ENCODE measurements at places on chromosomes 2 and 18.

DNA sequence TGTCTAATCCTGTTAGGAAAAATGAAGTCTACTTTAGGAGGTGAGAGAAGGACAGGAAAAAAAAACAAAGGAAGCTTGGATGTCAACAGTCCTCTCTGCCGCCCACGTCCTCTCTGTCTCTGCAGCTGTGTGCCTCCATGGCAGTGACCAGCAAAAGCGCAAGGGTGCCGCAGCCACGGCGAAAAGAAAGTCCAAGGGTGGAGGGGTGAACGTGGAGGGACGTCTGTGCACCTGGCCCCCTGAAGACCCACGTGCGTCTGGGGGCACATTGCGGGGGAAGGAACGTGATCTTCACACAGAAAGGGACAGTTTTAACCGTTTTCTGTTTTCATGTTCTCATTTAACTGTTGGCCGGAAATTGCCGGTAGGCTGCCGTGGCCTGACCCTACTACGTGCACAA, 152.7 kb downstream of the MBP start:
- DNase-seq = no peak

GRCh38 chr18:79856119-79857007, 58.6 kb downstream of the KCNG2 start:
- DNase-seq = peak; percentile 56

DNA sequence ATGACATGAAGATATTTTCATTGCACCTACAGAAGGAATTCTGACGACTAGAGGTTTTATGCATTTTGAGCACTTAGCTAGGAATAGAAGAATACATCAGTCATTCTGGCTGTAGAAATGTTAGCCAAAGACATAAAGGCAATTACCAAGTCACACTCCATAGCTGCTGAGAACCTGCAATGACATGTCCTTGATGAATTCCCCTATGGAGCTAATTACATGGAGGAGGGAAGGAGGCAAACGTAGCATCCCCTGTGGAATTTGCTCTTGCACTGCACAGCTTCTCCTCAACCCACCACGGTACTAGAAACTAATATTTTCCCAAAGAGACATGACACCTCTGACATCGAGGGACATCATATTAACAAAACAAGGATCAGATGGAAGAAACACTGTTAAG, 174.0 kb upstream of the SESTD1 start:
- no peak for DNase-seq

DNA sequence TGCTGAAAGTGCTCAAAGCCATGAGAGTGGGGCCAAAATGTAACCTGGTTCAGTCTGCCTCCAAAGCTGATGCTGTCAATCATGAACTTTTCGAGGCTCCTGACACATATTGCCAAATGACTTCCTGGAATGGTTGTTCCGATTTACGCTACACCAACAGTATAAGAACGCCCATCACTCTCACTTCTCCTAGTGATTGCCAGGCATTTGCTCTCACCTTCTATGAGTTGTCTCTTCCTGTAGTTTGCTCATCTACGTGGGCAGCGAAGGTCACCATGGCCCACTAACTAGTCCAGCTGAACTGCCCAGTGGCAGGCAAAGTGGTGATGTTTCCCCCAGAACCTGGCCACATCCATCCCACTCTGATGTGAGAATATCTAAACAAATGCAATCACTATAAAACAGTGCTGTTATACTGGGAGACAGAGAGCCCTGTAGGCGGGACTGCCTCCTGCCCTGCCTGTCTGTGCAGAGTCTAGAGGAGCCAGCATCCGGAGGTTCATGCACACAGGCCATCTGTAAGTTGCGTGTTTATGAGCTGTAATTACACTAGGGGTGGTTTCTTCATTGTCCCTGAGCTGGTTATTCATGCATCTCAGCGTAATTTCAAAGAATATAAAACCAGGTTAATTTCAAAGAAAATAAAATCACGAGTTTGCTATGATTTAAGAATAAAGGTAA, 8.8 kb upstream of the CABLES1 start:
- DNase-seq = no peak

GRCh38 chr2:6008186-6008585, 316.0 kb downstream of the SOX11 start:
- DNase-seq = peak; percentile 32

DNA sequence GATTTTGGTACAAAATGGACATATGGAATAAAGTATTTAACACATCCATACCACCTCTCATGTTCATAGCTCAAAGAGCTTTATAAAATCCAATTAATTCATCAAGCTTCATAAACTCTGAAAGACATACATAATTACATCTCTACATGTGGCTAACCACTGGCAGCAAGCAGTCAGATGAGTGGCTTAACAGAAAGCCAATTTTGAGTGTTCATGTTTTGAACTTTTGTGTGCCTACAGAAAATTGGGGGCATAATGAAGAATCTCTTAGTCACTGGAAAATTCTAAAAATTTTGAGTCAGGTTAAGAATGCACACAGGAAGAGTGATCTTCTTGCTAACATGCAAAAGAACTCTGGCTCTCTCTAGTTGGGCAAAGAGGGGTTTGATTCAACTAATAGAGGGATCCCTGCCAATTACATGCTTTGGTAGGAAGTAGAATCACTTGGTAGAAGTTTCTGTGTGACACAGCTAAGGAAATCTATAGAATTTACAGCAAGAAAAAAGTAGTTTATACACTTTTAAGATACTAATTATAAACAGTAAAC, 287.4 kb downstream of the NOL4 start:
- DNase-seq = no peak

- no peak for DNase-seq
Observed at GRCh38 chr18:42182728-42183700, 228.0 kb downstream of the PIK3C3 start.

- no peak for DNase-seq
Observed at GRCh38 chr2:228771315-228771714, 499.8 kb downstream of the PID1 start.

GRCh38 chr18:45978084-45978483, 11.0 kb upstream of the EPG5 start:
- no peak for DNase-seq

GRCh38 chr2:234852035-234852434, 99.8 kb upstream of the SH3BP4 start:
- no peak for DNase-seq

GRCh38 chr18:41681138-41681880, 273.7 kb upstream of the PIK3C3 start:
- DNase-seq = no peak

- DNase-seq = no peak
Observed at GRCh38 chr18:51897884-51898283, 442.1 kb upstream of the DCC start.

GRCh38 chr2:137865954-137866540, 98.2 kb upstream of the HNMT start:
- DNase-seq = peak; percentile 47

DNA sequence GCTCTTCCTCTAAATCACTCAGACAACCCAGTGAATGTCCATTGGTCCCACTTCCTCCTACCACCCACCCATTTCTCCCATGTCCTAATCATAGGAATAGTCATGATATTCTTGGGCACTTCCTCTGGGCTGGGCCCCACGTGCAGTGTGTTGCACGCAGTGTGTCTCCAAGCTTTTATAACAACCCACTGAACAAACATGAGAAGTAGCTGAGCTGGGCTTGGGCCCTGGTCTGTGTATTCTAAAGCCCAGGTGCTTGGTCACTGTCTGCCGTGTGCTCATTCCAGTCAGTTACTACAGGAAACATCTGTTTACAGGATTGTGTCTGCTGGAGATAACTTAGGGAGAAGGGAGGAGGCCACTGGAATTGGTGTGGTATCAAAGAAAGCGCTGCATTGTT, 64.2 kb upstream of the THOC1 start:
- DNase-seq = no peak

DNA sequence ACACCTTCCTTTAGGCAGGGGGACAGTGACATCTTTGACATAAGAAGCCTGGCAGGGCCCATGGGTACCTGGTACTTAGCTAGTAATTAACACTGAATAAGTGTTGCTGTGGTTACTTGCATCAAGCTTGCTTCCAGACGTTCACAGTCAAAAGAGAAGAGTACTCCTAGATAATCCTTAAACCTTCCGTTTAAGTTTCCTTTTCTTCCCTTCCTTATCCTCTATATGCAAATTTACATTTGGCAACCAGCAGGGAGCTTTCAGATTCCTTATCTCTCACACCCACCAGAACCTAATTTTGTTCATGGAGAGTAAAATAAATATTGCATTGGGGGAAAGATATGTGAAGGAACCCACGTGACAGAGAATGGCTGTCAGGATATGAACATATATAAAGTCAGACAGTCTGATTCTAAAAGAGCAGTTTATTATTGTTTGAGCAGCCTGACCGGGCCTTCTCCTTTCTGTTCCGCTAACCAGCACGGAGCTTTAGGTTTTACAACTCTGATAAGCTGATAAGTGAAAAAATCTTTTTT, 7.8 kb upstream of the RAB31 start:
- DNase-seq = no peak

- no peak for DNase-seq
Observed at GRCh38 chr18:48872234-48873145, 78.3 kb downstream of the SMAD7 start.

GRCh38 chr18:3874581-3874980, 424.6 kb downstream of the TGIF1 start:
- no peak for DNase-seq

- DNase-seq = no peak
Observed at GRCh38 chr18:42514512-42514911, 559.5 kb downstream of the PIK3C3 start.

DNA sequence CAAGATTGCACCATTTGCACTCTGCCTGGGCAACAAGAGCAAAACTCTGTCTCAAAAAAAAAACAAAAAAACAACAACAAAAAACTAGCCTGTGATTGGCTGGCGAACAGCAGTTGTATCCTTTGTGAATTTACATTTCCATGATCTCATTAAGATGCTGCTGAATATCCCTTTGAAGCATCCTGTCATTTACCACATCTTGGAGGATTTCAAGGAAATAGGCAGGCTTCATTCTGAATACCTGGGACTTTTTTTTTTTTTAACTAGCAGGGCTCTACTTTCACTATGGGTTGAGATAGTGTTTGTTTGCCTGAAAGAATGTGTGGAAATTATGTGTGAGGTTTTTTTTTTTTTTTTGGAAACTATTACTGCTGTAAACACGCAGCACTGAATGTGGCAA, 49.6 kb upstream of the RPL31 start:
- no peak for DNase-seq

- DNase-seq = no peak
Observed at GRCh38 chr2:134201533-134201932, 52.3 kb upstream of the MGAT5 start.

DNA sequence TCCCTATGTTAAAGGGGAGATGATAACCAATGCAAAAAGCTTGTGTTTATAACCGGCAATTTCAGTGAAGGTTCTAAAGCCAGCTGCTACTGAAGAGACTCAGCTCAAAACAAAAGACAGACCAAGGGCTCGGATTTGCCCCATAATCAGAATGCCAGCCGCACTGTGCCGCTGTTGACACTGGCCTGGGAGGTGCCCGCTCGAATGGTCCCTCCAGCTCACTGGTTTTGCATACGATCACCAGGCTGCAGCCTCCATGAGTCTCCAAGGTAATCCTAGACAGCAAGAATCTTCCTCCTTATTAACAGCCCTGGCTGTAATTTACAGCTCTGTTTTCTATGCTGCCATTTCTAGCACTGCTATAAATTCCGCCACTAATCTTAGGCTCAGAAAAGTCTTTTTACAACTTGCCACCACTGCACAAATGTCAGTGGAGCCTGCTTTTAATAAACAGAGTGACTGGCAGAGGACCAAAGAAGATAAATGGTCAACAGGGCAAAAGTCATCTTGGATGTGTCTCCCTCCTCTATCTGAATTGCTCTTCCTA, 155.7 kb upstream of the SH3BP4 start:
- no peak for DNase-seq

DNA sequence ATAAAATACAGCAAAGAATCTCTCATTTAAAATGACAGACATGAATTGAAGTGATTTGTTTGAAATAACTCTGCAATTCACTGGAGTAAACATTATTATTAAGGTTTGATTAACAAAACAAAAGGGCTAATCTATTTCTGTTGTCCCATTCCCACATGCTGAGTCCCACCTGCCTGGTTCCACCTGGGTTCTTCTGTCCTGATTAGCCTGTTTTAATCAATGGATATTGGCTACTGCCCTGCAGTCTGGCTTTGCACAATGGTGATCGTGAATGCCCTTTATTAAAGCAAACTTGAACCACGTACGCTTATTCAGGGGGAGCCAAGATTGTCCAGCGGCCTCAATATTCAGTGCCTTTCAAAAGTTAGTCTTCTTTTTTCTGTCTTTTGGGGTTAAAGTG, 72.8 kb upstream of the CDH19 start:
- DNase-seq = no peak

- no peak for DNase-seq
Observed at GRCh38 chr2:28991460-28991859, 10.4 kb downstream of the TOGARAM2 start.

- no peak for DNase-seq
Observed at GRCh38 chr2:177553176-177553884, 160.8 kb downstream of the AGPS start.

DNA sequence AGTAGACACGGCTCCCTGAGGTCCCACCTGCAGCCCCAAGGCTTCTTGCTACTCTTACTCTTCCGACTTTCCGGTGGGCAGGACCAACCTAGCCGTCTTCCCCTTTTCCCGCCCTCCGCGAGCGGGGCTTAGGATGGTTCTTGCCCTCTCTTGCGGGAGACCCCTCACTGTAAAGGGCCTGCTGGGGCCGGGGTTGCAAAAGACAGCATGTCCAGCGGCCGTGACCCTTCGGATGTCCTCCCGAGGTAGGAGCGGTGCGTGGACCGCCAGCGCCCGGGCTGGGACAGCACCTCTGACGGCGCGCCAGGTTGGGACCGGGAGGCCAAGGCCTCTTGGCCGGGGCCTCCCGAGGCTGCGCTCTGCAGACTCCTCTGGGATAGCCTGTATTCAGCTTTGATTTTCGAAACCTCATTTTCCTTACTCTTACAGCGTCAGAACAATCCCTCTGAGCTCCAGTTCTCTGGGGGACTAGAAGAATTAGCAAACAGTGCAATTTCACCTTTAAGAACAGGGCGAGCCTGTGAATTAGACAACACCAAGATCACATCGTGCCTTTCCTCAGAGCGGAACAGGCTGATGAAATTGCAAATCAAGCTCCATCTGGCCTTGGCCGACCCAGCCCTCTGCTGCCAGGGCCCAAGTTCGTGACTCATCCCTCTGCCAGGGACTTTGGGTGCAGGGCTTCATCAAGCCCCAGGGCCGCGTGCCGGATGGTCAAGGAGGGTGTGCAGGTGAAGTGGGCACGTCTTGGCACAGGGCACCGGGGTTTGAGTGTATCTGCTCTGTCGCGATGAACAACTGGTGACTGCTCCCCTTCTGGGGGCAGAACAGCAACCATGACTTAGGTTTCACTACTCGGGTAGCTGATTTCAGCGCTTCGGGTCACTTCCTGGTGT, 777 bp downstream of the MOCOS start:
- no peak for DNase-seq

DNA sequence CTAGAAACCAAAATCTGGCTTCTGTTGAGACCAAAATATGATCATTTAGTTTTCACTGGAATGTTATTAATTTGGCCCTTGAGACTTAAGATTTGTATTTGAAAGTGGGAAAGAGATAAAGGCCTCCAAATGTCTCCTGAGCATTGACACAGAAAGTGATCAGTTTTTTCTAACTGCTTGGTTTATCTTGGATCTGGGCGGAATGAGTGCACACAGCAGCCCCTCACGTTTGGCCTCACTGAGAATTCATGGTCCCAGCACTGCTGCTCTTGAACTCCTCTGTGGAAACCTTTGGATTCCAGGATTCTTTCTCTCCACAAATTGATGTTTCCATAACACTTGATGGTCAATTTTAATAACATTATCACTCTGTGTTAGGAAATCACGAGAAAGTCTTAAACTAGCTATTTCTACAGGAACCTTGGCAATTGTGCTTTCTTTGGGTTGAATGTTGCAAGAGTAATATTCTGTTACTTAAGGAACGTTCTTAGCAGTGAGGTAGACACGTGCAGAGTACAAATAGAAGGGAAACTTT, 180.3 kb upstream of the BCL2L11 start:
- no peak for DNase-seq

- no peak for DNase-seq
Observed at GRCh38 chr2:138452324-138452723, 49.2 kb upstream of the SPOPL start.

Data from NCI-H2171 (cell line).